ENCODE measurements at places on chromosomes 3 and 15.

GRCh38 chr3:169297214-169297613 is 366.3 kb downstream of the MECOM start:
- DNase-seq = no peak

DNA sequence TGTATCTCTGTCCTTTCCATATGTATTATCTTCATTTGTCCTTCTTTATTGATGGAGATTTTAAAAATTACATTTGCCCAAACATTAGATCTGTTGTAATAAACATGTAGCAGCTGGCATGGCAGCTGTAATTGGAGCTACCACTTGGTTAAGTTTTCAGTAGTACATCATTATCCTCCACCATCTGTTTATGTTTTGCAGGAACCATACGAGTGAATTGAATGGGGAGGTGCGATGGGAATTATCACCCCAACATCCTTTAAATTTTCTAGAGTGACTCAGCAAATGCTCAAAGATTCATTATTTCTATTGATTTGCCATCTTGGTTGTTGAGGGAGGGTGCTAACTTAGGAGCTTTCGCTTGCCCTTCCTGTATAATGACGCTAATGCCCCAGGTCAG is 32.6 kb upstream of the NOX5 start:
- DNase-seq = no peak

DNA sequence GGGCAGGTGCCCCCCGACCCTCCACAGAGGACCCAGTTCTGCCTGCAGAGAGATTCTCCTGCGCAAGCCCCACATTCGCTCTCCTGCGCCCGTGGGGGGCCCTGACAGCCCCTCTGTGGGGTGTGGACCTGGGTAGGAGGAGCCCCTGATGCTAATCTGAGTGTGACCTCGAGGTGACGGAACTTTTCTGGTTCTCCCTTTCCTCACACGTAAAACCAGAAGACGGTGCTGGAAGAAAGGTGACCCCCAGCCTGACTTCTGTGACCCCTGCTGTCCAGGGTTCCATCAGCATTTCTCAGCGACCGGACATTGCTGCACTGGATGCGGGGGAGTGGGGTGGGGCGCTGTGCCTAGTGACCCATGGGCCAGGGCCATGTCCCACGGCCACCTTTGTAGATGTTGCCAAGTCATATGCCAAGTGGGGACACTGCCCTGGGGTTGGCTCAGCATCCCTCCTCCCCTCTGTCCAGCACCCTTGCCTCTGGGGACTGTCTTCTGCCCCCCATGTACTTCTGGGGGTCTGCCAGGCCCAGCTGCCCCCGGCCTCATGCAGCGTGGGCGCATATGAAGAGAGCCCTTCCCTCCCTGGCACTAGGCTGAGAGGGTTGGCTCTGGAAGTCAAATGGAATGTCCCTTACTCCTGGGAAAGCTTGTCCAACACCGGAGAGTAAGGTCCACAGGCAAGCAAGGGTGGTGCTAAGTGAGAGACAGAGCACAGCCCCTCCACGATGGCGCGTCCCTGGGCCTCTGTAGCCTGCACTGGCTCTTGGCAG is 129.1 kb upstream of the MEF2A start:
- DNase-seq = no peak

DNA sequence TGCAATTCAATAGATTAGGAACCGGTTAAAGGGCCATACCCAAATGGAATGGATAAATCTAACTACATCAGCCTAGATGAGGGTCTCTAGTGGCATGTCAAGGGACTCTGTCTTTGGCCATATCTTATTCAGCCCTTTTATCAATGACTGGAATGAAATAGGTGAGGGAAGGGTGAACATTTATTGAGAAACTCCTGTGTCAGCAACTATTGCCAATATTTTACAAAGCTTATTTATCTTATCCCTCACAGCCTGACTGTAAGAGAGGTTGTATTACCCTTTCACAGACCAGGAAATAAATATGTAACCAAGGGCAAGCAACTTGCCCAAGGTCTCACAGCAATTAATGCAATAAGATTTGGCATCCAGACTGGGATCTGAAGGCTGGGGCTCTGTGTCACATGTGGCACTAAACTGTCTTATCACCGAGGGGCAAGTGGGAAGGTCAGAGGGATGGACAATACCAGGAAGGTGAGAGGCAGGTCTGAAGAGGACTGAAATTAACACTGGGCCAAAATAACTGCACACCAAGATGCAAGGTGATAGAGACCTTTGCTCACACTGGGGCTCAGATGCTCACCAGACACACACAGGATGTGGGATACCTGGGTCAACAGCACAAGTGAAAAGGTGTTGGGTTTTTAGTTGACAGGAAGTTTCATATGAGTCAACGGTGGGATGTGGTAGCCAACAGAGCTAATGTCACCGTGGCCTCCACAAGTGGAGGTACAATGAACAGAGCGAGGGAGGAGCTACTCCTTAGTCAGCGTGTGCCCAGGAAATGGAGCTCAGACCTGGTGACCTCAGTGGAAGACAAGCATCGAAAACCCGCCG is 261.3 kb downstream of the RPLP1 start:
- peak; percentile 45 for DNase-seq

DNA sequence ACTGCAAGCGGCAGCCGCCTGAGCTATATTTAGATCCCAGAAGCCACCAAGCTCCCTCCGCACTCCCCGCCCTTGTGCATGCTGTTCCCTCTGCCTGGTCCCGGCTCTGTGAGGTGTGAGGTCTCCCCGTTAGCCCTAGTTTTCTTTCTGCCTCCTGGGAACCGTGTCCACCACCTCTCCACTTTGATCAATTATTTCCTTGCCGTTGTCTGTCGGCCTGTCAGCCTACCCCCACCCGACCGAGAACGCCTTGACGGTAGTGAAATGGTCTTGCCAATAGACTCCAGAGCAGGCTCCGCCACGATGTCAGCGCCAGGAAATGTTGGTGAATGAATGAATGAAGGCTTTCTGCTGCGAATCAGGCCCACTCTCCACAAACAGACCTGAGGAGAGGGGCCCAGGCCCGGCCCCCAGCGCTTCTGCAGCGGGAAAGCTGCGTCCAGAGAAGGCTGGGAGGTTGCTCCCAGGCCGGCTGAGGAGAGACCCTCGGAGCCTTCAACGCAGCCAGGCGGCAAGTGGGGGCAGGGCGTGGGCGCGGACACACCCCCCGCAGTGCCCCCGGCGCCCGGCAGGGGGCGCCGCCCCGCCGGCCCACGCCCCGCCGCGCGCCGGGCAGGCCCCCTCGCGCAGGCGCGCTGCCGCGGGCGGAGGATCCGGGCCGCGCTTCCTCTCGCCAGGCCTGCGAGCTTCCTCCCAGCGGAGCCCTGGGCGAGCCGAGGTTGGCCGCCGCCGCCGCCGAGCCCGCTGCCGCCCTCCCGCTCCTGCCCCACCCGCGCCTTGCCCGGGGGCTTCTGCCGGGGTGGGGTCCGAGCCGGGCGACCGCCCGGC is at the start of gene CSK:
TSS of gene CSK (plus strand) at position 650 of the 828 bp plus-strand sequence. CDS start 16,218 bp downstream, outside the sequence.
- no peak for DNase-seq
